ENCODE measurements at places on chromosomes 6 and 20.

GRCh38 chr20:33893314-33893713 is 82.2 kb downstream of the CHMP4B start:
- no peak for DNase-seq

- DNase-seq: no peak
These were observed 34.6 kb downstream of the KCNS1 start for GRCh38 chr20:45066372-45066771.

DNA sequence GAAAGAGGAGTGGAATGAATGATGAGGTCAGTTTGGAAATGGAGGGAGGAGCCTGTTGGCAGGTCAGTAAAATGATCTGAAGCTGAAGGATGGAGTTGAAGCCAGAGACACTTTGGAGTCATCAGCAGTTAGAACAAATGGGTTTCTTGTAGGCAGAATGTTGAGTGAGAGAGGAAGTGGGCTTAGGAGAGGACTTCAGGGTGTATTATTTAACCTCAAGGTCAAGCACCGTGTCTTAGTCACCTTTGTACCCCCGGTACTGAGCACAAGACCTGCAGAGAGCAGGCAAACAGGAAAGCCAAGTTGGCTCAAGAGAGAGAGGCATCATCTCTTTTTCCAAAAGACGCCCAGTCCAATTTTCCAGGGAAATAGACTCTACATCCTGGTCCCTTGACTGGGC is 23.3 kb downstream of the C20orf173 start:
- DNase-seq: no peak

DNA sequence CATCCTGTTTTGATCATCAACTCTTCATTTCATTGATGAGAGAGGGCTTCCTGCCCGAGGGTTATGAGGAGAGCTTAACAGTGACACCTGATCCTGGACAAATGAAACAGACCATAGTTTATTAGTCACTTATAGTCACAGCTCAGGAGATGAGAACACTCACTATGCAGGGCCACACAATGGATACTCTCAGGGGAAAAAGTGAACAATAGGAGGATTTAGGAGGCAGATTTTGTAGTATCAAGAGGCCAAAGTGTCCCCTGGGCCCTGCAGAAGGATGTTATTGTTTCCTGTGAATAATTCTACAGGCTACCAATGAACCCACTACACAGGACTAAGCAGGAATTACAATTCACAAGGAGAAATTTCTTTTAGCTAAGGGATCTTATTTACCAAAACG is 772.8 kb upstream of the MAN1A1 start:
- DNase-seq: no peak

DNA sequence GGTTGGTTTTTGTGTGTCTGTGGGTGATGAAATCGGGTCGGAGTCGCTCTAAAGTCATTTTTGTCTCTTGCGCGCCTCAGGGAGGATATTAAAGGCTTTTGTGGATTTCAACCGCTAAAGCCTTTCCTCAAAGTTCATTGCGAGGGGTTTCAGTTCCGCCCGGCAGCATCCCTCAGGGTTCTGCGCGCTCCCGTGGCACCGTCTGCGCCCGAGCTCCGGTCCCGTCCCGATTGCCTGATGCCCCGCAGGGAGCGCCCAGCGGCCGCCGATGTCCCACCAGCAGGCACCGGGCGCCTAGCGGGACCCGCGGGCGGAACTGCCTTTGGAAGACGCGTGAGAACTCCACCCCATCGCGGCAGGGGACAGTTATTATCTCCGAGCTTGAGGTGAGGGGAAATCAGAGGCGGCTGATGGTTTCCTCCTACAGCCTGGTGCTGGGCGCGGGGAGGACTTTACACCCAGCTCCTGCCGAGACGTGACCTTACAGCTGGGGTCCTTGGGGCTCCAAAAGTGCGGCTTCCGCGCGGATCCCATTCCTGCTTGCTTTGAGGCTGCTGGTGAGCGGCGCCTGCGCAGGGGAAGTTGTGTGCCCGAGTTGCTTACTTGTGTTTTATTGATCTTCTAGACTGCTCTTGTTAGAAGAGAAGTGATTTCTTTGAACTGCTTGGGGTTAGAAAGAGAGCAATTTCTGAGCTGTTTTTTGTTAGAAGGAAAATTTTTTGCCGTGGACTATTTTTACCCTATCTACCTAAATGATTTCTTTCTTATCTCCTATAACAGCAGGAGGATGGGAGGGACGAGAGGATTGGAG is 27.1 kb downstream of the ULBP1 start:
- no peak for DNase-seq

DNA sequence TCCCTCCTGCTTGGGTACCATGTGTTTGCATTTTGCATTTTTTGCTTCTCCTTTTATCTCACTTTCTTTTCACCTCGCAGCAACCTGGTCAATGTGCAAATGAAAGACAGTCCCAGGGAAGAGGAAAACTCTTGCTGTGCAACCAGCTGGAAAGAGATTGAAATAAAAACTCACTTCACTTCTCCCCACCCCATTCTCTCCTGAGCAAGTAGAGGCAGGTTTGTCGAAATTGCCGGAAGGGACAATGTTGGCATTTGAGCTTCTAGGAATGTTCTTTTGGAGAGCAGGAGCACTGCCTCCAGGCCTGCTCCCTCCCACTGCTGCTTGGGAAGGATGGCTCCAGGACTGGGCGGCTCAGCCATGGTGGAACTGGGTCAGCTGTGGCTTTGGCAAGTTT is 30.6 kb downstream of the KCNG1 start:
- DNase-seq: no peak

DNA sequence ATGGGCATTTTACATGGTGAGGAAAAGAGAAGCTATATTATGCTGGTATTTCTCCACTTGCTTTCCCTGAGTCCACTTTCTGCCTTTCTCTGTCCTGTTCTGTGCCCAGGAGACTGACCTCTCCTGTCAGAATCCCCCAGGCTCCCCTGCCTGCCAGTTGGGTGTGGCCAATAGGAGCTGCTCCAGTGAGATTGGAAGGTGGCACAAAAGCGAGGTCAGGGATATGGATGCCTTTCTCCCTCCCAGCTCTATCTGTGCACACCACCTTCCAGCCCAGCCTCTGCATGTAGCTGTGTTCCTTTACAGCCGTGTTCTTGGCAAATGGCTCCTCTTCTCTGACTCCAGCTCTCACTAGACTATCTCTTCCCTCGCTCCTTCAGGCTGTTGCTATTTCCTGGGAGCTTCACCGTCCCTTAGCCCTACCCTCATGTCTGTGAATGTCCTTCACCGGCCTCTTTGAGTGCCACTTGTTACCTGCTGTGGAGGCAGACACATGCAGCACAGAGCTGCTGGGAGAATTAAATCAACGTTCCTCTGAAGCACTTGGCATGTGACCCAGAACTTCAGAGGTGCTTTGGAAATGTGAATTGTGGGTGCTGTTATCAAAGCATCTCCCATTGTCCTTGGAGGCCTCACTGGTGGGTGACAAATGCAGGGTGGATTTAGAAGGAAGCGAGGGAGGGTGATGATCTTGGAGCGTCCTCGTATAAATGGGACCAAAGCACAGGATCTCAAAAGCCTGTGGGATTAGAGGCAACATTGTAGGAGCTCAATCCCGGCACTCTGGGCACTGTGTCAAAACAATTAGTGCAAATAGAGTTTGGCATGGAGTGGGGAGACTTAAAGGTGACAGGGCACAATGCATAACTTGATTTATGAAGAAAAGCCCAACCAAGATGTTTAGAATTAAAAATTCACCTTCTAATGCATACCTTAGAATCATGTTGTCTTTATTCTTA is 28.9 kb upstream of the RALGAPA2 start:
- no peak for DNase-seq

GRCh38 chr6:23681743-23682142 is 444.3 kb upstream of the NRSN1 start:
- DNase-seq: no peak

DNA sequence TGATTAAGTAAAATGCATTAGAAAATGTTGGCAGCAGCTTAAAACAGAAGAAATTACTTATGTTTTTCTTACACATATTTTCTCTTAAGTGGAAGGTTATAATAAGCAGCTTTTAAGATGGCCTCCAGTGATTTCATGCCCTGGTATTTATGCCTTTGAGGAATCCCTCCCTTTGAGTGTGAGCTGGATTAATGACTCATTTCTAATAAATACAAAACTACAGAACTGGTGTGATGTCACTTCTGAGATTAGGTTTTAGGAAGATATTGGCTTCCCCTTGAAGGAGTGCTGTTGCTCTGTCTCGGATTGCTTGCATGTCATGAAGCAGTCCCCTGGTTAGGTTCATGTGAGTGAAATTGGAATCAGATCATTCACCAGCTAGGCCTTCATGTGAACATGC is 143.2 kb upstream of the EPHA7 start:
- DNase-seq: no peak

GRCh38 chr6:139852488-139853140 is 478.2 kb upstream of the CITED2 start:
- DNase-seq: no peak

- DNase-seq: no peak
These were observed 15.4 kb downstream of the SOD2 start for GRCh38 chr6:159677506-159678165.

- no peak for DNase-seq
These were observed 6.0 kb upstream of the SLC2A10 start for GRCh38 chr20:46703435-46703834.

GRCh38 chr20:16048876-16049275 is 524.4 kb downstream of the KIF16B start:
- no peak for DNase-seq

DNA sequence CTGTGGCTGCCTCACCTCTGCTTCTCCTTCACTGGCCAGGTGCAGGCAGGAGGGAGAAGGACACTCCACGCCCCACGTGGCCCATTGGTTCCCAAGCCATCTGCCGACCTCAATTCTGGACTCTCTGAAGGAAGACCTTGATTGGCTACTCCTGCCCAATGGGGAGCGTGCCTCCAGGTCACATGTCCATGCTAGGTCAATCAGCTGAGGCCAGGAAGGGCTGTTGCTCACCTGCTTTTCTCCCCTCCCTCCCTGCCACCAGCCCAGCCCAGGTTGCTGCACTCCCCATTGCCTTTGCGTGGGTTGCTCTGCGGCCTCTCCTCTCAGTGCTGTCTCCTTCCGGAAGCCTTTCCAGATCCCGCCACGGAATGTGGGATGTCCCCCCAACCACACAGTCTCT is 21.9 kb upstream of the CDH4 start:
- DNase-seq: no peak
